HS-27A (cell line): ENCODE measurements at places on chromosomes 6 and 20.

DNA sequence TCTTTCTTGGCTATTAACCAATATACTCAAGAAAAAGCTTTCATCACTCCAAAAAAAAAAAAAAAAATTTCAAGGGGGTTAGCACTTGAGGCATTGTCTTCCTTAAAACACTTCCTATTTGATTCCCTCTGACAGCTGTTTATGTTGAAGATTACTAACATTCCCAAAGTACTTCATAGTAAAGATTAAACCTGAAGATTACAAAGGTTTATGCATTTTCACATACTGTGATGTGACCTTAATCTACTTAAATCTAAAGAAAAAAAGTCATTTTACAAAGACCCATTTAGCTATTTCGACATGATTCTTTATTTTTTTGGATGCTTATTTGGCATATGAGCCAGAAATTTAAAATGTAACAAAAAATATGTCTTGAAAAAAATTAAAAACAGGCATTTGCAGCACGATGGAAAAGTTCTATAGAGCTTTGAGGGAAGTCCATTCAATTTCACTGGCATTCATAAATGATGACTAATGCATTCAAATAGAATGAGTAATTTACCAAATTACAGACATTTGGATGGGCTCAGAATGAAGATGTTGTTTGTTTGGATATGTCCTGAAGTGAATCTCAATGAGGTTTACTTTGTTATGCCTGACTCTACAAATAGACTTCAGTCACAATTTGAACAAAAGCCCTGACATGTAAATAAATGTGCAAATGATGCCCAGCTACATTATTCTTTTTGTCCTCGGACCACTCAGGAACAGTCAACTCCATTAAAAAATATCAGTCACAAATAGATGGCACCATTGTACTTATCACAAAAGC is 674.6 kb upstream of the MARCKS start:
- DNase-seq: peak; percentile 84

GRCh38 chr6:166387642-166388289 is 5.0 kb upstream of the MPC1 start:
- DNase-seq: no peak

DNA sequence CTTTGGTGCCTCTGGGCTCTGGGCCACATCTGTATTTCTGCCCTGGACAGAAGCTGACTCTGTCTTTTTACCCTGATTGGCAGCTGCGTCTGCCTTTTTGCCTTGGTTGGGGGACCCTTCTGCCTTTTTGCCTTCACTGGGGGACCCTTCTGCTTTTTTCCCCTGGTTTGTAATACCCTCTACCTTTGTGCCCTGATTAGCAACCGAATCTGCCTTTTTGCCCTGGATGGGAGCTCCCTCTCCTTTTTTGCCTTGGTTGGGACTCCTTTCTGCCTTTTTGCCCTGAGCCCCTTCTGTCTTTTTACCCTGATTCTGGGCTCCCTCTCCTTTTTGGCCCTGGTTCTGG is 23.4 kb downstream of the RRBP1 start:
- no peak for DNase-seq

DNA sequence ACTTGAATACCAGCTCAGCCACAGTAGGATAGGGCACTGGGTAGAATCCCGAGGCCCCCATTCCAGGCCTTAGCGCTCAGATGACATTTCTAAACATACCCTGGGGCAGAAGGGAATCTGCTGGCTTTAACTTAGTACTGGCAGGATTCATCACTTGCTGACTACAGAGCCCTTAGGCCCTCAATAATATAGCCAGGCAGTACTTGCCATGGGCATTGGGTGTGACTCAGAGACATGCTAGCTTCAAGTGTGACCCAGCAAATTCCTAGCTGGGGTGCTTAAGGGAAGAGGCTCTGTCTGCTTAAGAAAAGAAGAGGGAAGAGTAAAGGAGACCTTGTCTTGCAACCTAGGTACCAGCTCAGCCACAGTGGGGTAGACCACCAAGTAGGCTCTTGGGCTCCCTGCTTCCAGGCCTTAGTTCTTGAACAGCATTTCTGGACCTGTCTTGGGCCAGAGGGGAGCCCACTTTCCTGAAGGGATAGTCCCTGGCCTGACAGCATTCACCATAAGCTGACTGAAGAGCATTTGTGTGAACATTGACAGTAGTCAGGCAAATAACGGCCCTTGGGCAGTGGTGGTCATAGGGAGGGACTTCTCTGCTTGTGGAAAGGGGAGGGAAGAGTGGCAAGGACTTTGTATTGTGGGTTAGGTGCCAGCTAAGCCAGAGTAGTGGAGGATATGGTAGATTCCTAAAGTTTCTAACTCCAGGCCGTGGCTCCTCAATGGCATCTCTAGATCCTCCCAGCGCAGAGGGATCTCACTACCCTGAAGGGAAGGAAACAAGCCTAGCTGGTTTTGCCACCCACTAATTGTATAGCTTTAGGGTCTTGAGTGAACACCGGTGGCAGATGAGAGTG is 48.5 kb upstream of the HACE1 start:
- no peak for DNase-seq

DNA sequence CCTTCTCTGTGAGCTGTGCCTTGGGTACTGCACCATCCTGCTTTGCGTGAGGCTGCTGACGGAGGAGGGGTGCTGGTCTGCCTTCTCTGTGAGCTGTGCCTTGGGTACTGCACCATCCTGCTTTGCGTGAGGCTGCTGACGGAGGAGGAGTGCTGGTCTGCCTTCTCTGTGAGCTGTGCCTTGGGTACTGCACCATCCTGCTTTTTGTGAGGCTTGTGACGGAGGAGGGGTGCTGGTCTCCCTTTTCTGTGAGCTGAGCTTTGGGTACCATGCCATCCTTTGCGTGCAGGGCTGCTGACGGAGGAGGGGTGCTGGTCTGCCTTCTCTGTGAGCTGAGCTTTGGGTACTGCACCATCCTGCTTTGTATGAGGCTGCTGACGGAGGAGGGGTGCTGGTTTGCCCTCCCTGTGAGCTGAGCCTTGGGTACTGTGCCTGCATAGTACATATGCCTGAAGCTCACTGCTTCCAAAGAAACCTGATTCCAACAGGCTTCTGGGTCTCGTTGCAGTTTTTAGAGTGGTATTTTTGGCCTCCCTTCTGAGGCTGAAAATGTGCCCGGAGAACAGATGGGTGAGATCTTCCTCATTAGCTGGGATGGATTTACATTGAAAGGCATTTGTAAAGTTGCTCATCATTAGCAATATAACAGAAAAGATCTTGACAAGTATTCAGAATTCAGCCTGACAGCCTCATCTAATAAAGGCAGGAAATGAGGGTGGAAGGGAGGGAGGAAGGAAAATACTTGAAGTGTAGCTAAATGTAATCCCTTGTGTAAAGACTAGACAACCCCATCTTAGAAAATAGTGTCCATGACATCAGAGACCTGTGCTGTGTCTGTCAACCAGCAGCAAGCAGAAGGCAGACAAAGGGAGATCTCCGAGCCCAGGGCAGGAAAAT is 46.8 kb upstream of the UNC93A start:
- no peak for DNase-seq

GRCh38 chr6:73339340-73339739 is 14.7 kb downstream of the DPPA5 start:
- no peak for DNase-seq

GRCh38 chr20:4370851-4371250 is 350.9 kb upstream of the PRND start:
- no peak for DNase-seq

DNA sequence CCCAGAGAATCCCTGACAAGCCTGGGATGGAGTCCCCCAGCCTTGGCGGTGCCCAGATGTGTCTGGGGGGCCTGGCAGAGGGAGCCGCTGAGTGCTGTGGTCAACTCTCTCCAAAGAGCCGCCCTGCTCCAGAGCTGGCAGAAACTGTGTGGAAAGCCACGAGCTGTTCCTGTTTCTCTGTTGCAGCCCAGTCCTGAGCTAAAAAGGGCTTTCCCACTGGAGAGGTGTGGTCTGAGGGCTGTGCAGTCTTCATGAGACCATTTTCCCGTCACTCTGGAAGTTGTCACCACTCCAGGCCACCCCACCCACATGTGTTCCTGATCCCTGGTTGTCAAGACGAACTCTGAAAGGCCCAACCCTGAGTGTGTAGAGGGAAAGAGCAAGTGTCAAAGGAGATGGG is 99.7 kb upstream of the KCNK16 start:
- DNase-seq: no peak
